ENCODE measurements at places on chromosomes 16 and 17. TPM values are rescaled to one million over a fixed set of nuclear protein-coding genes. Genes with fewer than 3 reads are reported as not detected.

Gene EFNB3
- total RNA-seq, result 0.43 TPM

Gene KRTAP9-8
- not detected for total RNA-seq

DNA sequence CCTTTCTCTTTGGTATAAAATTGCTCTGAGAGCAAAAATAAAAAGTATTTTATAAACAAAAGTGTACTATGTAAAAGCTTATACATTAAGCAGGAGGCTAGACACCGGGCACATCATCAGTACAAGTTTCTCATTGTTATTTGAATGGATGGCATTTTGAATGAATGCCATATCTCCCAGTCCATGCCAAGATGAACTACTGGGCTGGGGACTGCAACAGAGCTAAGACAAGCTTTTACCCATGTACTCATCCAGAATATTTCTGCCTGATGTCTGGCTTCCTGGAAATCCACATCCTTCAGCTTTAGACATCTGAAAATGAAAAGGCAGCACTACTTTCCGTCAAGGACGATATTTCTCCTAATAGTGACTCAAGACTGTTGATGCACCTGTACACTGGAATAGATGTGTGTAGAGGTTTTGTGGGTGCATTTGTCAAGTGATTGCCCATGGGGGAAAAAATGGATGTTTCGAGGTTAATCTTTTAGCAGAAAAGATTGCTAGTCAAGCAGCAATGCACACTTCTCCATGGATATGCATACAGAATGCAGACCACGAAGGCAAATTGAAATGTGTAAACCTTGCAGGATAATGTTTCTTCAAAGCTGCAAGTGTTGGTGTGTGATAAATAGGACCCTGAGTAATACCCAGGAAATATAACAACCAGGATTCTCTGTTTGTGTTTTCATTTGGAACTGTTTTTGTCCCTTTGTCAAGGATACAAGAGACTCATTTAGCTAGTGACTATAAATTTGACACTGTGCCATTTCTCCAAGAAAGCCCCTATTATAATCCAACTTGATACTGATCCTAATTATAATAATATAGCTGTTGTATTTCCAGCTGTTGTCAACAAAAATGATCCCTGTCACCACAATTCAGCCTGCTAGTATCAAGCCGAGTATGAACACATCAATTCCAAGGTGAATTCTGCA, 173.8 kb downstream of the CDH8 start:
- no peak for DNase-seq

Gene GAN
- total RNA-seq, result 8.4 TPM

DNA sequence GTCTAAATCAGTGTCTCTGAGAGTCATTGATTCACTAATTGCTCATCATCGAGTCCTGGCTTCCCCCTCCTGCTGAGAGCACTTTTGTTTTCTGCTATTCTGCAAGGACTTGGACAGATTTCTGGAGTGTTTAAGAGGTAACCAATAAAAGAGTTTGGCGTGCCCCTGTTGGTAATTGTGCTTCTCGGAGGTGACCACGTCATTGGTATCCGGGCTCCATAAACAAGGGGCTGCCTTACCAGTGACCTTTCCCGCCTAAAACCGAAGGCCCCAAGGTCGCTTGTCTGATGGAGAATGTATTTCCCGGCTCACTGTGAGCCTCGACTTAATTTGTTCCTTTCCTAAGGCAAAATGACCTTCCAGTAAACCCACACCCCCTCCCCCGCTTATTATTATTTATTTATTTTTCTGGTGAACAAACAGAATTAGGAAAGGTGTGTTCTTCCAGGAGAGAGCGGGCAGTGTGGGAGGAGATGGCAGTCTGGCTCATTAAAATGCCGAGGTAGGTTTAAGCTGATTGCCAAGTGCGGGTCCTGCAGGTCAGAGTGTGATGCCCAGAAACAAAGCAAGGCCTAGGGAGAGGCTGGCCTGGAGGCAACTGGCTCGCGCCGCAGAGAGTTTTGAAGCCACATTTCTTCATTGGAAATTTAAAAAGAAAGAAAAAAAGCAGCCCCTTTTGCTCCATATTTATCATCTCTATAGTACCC, 30.2 kb downstream of the MSI2 start:
- DNase-seq, result peak; percentile 12

Gene KDM8
- total RNA-seq, result 3.9 TPM

DNA sequence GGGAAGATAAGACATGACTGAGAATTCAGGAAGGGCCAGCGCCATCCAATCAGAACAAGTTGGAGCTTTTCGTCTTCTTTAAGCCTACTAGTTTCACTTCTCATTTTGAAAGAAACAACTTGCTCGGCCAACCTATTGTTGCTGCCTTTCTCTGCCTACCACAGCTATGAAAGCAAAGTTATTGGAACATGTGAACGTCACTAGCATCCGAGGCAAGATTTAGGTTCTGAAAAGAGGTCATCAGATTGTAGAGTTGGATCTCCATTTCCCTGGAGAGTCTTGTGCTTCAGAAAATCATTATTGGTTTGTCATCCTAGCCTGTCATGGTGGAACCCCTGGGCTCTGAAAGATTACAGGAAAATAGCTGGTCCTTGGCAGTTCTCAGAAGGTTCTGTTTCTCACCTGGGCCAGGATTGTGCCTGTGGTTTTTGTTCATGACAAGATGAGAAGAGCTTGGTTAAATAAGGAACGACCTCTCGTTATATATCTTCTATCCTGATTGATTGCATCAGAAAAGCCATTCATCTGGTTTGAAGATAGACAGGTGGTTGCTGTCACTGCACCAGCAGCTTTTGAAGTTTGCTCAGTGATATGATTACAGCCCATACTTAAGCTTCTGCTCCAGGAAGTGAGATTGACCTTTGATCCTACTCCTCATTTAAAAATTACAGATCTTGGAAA, 25.3 kb downstream of the CDH13 start:
- DNase-seq, result peak; percentile 57

DNA sequence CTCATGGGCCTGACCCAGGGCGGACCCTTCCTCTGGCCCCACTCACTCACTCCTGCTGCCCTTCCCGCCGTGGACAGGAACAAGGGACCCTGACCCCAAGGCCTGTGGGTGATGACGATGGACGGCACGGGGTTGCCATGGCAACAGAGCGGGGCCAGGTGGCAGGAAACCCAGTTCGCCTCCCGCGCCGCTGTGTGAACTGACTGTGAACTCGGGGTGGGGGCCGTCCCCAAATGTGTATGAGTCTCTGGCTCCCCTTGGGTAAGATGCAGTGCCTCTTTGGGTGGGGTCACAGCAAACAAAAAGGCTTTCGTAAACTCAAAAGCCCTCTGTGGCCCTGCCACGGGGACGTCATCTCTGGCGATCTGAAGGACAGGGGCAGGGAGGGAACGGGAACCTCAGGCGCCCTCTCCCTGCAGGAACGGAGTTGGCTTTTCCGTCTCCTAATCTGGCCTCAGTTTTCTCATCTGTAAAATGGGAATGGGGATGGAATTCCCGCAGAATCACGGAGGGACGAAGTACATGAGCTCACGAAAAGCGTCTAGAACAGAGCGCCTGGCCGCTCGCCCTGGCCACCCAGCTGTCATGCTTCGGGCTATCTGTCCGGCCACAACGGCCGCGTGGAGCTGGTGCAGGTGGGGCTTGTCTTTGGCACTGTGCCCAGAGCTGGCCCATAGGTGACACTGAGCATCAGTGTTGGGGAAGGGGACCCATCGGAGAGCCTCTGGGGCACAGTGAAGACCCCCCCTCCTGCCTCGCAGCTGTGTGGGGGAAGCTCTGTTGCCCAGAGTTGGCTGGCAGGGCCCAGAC, 44.9 kb upstream of the PABPN1L start:
- DNase-seq, result no peak

GRCh38 chr17:36879027-36879426, 58.2 kb upstream of the LHX1 start:
- no peak for DNase-seq
